ENCODE measurements at places on chromosomes 4 and X.

- DNase-seq, result no peak
These were observed 80.9 kb downstream of the C4orf33 start for GRCh38 chr4:129176864-129177263.

DNA sequence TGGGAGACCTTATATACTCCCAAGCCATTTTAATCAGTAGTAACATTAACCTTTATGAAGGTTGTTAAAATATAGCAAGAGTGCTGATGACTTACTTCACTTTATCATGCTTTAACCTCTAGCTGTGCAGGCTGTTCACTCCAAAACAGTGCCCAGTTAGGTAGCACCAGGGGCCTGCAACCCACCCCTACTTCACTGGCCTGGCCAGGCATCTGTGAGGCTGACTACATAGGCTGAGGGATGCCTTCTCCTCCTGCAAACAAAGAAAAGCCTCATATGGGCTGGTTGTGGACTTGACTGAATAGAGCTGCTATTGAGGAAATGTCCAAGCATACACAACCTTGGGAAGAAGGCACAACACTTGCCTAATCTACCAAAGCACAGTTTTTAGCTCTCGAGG lies 172.8 kb downstream of the SHROOM3 start:
- no peak for DNase-seq

DNA sequence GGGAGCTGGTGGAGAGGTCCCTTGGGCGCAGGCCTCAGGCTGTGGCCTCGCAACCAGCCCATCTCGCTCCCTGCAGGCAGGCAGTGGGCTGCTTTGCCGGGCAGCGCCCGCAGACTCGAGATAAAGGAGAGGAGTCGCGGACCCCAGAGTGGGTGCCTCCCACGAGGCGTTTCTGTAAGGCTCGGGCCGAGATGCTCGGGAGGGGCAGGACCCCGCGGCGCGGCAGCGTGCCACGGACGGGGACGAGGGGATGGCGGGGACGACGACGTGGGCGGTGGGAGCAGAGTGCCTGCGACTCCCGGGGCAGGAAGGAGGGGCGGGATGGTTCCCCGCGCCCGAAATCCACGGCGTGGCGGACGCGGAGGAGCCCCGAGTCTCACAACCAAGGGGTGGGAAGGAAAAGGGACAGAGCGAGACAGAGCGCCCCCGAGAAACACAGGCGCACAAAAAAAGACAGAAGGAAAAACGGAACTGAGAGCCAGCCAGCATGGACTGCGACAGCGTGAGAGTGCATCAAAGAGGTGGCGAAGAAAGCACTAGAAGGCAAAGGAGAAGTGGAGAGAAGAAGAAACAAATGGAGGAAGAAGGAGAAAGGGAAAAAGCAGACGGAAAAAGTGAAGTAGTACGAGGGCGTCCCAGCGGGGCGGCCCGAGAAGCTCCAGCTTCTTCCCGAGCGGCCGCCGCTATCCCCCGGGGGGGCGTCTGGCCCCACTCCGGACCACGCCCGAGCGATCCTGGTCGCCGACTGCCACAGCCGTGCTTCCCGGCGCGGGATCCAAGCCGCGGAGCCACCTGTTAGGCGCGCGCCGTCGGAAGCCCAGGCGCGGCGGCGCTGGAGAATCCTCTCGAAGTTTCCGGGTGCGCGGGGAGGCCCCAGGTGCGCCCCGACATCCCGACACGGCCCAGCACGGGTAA lies 1.5 kb downstream of the BEND4 start:
- no peak for DNase-seq

GRCh38 chr4:137819964-137820383 lies 287.7 kb upstream of the PCDH18 start:
- peak; percentile 61 for DNase-seq

- DNase-seq, result no peak
These were observed 60.6 kb upstream of the WWC2 start for GRCh38 chr4:183038436-183038835.

Data from fibroblast of skin of right biceps (primary cell).